Calu3 (cell line): ENCODE measurements at places on chromosomes 2 and 18.

GRCh38 chr2:119523952-119524694 lies at the start of gene SCTR:
SCTR (minus strand) TSS chr2:119524483; CDS start chr2:119524226, 257 bp downstream.
- peak; percentile 45 for DNase-seq

DNA sequence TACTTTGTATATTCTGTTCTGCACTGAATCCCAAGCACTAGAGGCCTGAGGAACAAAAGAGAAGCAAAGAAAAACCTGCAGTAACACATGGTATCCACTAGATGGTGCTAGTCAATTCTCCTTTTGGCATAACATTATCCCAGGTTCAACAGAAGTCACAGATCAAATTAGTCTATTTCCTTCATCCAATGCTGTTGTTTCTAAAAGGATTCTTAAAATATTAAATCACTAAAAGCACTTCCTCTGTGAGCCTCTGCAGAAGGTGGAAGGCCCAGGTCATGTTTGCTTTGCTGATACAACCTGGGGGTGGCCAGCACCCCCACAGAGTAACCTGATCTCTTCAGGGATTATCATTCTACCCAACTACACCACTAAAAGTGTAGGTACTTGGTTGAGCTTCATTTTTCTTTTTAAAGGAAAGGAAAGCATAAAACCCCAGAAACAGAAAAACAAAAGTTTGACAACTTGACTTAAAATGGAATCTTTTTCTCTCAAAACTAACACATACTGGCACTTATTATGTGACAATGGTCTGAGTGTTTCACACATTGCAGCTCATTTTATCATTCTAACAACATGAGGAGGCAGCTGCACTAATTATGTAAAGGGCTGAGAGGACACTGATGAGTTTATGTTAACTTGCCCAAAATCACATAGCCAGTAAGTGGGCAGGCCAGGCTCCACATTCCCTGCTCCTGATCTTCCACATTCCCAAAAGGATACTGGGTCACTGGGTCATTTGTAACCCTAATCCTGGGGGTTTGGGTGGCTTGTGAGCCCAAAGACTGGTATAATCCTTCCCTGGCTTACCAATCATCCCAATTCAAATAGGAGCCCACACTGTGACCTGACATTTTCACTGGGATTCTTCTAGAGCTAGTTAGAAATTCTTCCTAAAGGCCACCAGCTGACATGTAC lies 66.8 kb upstream of the DNER start:
- no peak for DNase-seq

- no peak for DNase-seq
Observed at GRCh38 chr18:63175264-63175663, 144.3 kb downstream of the BCL2 start.

GRCh38 chr2:240557101-240557751 lies 562 bp downstream of the ANKMY1 start:
- no peak for DNase-seq

DNA sequence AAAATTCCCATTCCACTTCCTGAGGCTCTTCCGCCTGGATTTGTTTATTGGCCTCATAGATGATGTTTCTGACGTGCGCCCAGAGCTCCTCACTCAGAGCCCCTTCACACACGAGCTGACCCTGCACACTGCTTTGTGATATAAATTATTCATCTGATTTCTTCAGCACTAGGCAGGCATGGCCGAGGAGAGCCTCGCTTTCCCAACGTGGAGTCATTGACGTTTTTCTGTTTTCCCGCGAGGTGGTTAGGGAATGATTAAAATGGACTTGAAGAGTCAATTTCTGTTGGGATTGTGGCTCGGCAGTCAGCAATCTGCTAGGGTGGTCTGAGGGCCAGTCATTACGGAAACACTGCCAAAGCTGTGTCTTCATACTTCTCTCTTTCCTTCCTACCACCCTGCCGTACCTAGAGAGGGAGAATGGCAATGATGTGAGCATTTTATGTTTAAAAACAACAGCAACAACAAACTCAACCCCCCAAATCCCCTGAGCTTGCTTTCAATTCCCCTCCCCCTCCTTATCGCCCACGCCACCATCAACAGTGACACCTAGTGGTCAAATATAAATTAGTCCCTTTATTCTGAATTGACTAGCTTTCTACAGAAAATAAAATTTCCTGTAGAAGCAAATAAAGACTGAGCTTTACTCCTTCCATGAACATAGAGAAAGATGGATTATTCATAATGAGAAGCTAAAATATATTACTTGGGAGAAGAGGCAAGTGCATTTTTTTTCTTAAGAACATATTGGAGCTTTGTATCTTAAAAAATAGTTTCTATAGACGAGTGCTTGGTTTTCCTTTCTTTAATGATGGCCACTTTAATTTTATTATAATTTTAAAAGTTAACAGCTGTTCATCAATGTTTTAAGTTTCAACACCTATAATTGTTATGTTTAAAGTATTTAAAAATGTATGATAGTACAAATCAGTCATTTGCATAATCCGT lies 285.1 kb downstream of the MTX2 start:
- DNase-seq = peak; percentile 49

DNA sequence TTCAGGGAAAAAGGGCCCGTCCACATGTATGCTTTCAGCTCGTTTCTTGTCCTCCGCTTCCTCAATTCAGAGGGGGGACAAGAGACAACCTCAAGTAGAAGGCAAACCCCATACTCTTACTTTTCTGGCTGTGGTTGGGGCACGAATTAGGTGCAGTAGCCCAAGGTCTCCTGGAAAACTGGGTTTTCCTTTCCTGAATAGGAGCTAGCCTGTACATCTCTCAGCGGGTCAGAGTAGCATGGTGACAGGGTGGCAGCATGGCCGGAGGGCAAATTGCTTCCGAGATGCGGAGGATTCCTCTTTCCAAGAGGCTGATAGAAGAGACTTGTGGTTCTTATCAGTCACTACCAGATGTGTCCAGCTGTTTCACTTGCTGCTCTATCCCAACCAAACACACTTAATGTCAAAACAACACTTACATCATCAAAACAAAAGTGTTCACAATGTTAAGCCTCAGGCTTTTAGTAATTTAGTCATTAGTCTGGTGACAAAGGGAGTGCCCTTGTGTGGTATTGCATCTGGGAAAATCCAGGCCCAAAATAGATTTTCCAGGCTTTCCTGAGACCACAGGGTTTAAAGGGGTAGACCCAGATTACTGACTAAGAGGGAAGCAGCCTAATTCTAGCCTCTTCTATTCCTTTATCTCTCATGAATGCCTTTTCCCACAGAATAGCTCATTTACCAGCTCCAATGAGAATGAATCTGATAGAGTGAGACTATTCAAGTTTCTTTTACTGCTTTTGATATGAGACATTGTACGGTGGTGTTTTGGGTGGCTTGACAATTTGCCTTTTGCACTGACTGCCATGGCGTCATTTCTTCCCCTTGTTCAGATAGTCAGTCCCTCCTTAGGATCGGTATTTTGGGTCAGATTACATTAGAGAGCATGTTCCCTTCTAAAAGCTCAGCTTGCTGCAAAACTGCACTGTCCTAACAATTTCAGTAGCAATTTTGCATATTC lies 162.0 kb downstream of the LTBP1 start:
- DNase-seq = no peak
